ENCODE measurements at places on chromosomes 16 and 17.

GRCh38 chr16:66386629-66387622 lies 20.4 kb downstream of the CDH5 start:
- DNase-seq: no peak

DNA sequence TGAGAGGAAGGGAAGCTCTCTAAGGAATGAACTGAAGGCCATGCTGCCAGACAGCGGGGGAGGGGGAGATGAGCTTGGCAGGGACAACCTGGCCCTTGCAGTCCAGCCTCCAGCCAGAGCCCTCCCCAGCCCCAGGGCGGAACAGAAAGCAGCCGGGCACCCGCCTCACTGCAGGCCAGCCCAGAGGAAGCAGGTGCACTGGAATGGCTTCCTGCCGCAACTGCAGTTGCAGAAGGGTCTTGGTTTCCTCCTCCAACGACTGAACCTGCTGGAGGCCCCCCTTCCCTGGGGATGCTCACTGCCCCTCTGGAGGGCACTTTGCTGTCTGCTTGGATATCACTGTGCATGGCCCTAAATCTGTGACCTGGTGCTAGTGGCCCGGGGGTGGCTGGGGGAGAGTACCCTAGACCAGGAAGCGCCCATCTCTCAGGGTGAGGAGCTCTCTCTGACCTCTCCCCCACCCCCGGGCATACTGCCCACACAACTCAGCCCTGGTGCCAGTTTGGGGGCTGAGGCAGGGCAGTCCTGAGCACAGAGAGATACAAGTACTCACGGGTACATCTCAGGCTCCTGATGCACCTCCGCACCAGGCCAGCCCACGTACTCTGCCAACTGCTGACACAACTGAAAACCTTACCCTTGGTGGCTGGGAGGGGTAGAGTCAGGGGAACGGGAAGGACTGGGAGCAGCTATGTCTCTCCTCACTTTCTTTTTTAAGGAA lies 41.1 kb downstream of the MYO18A start:
- no peak for DNase-seq

DNA sequence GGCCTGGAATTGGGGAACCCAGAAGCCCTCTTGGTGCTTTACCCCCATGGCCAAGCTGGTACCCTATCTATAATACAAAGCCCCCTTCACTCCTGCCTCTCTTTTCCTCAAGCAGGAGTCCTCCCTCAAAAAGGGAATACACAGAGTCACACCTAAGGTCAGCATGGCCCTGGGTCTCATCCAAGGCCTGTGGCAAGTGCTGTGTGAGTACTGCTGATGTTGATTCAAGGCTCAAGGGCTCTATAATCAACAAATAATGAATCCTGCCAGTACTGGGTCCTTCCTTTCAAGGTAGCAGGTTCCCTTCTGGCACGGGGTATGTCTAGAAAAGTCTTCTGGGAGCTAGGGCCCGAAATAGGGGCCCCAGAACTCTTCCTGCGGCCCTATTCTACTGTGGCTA lies 187.3 kb downstream of the CYB561 start:
- peak; percentile 90 for DNase-seq

DNA sequence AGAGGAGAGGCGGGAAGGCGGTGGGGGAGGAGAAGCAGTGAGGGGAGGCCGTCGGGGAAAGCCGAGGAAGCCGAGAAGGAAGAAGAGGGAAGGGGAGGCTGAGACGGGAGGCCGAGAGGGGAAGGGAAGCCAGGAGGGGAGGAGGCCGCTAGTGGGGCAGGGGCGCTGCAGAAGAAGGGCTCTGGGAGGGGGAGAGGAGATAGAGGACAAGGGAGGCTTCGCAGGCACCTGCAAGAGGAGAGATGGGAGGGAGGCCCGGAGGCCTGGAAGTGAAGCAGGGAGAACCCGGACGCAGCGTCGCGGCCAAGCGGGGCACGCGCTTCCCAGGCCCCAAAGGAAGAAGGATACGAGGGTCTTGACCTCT lies 2.3 kb downstream of the C17orf58 start:
- no peak for DNase-seq

DNA sequence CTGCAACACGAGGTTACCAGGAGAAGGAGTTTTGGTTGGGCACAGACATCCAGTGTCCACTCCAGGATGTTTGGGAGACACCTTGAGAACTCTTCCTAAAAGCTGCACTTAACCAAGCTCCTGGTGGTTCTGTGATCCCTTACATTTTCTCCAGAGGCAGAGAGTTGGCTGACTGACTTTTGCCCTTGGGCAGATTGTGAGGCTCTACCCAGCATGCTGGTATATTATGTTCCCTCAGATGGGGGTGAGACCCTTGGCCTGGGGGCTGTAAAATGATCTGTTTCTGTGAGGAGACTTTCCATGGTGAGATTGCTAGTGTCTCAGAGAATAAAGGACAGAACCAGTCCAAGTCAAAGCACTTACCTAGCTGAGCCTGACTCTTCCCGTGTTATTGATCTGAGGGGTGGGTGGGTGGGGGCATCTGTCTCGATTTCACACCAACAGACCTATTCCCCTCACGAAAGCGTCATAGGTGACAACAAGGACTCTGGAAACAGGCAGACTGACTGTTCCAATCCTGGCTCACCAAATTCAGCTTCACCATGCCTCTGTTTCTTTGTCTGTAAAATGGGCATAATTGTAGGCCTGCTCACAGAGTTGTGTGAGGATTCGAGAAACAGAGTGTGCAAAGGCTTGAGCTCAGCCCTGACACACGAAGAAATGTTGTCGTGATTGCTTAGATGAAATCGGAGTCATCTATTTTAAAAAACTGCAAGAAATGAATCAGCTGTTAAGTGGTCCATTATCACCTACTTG lies 12.2 kb downstream of the USB1 start:
- no peak for DNase-seq

DNA sequence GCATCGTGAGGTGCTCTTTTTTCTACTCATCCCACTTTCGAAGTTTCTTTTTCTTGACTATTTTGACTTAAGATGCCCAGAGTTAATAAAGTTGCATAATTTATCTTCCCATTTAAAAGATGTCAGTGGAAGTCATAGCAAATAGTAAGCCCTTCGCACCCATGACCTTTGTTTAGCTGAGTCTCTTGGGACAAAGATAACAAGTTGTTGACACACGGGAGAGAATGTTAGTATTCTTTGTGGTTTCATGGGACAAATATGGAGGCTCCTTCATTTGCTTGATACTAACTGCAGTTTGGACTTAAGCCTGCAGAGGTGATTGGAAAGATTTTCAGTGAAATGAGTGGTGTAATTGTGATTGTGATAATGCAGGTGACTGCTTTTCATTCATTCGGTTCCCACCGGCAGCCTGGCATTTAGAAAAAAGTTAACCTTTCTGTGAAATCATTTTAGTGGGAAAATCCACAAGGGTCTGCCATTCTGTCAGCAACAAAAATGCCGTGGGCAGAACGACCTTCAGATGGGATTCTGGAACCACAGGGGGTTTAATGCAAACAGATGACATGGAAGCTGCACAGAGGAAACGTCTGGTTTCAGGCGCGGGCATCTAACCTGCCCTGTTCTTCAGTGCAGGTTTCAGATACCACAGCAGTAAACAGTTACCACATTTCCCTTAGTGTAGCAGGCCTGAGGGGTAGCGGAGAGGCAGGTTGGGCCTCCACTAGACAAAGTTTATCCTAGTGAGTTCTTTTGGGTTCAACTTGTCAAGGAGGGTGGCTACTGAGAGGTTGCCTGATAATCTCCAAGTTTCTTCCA lies 123.0 kb downstream of the RPTOR start:
- DNase-seq: no peak

GRCh38 chr16:51137097-51137496 lies 14.0 kb downstream of the SALL1 start:
- no peak for DNase-seq

DNA sequence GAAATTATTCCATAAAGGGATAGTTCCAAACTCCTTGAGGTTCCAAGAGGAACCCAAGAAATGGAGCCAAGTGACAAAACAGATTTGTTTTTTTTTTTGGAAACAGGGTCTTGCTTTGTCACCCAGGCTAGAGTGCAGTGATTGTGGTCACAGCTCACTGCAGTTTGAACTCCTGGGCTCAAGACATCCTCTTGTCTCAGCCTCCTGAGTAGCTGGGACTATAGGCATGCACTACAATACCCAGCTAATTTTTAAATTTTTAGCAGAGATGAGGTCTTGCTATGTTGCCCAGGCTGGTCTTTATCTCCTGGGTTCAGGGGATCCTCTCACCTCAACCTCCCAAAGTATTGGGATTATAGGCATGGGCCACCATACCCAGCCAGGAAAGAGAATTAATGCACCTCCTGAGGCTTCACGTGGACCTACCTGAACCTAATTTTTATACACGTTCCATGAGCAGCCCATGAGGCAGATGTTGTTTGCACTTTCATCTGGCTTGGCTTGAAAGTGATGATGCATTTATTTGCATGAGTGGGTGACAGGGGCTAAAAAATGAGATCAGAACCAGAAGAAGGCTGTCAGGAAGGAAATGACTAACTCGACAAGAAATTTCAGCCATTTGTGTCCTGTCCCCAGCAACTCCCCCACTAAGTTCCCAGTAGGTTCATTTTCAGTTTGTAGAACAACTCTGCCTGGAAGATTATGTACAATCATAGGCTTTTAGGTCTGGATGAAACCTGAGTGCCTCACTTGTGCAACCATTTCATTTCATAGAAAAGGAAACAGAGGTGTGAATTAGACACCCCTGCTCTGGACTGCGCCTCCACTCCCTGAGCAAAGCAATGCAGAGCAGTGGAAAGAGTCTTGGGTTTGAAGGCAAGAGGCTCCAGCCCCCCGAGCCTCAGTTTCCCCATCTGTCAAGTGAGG lies 10.3 kb upstream of the IRF8 start:
- no peak for DNase-seq

DNA sequence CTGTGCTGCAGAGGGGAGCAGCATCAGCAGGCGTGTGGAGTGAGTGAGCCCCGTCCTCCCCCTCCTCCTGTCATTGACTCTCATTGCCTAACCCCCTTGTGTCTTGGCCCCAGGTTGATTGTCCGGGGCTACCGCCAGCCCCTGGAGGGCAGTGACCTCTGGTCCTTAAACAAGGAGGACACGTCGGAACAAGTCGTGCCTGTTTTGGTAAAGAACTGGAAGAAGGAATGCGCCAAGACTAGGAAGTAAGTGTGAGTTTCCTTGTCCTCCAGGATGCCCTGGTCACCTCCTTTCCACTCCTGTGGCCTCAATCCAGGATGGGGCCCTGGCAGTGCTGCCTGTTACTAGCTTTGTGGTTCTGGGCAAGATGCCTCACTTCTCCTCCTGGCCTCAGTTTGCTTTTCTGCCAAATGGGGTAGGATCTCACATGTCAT lies 87.0 kb downstream of the ABCC1 start:
- no peak for DNase-seq

GRCh38 chr16:84369938-84370627 lies 1.7 kb downstream of the ATP2C2 start:
- peak; percentile 29 for DNase-seq

DNA sequence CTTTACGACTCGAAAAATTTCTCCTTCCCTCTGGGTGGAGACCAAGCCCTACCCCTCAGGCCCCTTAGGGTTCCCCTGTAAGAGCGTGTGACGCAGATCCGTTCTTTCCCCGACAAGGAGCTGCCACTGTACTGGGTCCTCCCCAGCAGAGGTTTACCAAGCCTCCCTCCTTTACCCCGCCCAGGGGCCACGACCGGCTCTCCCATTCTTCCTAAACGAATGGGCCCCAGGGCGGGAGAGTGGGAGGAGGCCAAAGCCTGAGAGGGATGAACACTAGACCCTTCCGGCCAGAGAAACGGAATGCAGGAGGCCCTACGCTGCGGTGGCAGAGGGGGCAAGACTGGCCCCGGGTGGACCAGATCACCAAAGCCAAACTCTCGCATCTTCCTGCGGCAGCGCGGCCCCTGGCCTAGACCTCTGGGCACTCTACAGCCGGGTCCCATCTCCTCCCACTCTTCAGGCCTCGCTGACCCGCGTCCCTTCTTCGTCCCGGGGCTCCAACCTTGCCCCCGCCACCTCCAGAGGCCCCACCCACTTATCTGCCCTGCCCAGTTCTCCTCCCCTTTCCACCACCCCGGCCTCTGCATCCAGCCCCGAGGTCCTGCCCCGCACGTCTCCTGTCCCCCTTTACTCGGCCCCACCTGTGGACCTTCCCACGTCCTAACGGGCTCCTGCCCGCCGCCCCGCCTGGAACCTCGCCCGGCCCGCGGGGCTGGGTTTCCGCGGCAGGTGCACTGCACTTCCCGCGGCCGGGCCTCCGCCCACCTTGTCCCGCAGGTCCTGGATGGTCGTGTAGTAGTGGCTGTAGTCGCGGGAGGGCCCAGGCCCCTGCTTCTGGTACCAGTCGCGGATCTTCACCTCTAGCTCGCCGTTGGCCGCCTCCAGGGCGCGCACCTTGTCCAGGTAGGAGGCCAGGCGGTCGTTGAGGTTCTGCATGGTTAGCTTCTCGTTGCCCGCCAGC lies 765 bp downstream of the KRT19 start:
- DNase-seq: no peak

GRCh38 chr17:66514227-66514806 lies 211.9 kb downstream of the PRKCA start:
- DNase-seq: no peak

GRCh38 chr17:68910789-68911431 lies 44.3 kb downstream of the ABCA8 start:
- DNase-seq: no peak

- DNase-seq: no peak
Observed at GRCh38 chr17:47275245-47275984, 21.8 kb downstream of the ITGB3 start.

DNA sequence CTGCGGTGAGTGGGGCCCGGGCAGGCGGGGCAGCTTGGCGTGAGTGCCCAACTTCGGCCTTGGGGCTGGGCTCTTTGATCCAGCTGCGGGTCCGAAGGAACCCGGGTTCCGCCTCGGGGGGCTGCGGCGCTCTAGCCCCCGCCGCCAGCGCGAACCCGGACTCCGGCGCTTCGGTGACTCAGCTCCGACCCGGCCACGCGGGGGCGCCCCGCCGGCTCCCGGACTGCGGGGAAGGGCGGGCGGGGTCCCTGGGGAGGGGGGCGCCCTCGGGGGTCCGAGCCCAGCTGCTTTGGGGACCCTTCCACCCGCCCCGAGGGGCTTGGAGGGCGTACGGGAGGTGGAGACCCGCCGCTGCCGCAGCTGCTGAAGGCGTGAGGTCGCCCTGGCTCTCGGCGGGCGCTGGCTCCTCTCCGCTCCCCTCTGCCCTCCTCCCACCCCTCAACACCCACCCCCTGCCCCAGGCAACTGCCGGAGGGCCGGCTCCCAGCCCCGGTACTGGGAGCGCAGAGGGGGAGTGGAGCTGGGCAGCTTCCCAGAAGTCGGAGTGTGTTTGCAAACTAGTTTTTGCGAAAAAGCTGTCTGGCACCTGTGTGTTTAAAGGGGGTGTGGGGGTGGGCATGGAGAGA lies 516 bp downstream of the CPNE2 start:
- DNase-seq: no peak

- DNase-seq: no peak
Observed at GRCh38 chr16:11562411-11562810, 24.3 kb downstream of the LITAF start.

GRCh38 chr17:79473111-79473875 lies 137.6 kb downstream of the RBFOX3 start:
- DNase-seq: no peak

DNA sequence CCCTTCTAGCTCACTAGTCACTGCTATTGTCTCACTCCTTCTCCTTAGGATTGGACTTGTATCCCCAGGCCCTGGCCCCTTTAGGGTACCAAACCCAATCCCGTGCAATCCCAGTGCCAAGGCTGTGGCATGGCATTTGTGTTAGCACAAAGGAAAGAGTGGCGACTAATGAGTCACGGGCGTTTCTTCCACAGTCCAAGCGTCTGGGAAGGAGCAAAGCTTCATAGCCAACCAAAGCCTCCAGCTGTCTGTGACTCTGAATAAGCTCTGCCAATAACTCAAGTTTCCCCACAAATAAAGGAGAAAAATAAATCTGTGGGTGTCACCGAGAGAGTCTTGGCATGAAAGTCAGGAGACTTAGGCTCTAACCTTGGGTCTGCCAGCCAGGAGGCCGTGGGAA lies 54.6 kb upstream of the COX10 start:
- DNase-seq: no peak

Measured in NCI-H2029 treated with DMSO at 0.1 percent for 48 hours (cell line).